ENCODE measurements at places on chromosomes 7 and 10.

- no peak for DNase-seq
Measured at GRCh38 chr10:86099542-86100334, 266.9 kb downstream of the GRID1 start.

GRCh38 chr10:84335516-84335915 is 7.1 kb downstream of the CCSER2 start:
- DNase-seq = no peak

DNA sequence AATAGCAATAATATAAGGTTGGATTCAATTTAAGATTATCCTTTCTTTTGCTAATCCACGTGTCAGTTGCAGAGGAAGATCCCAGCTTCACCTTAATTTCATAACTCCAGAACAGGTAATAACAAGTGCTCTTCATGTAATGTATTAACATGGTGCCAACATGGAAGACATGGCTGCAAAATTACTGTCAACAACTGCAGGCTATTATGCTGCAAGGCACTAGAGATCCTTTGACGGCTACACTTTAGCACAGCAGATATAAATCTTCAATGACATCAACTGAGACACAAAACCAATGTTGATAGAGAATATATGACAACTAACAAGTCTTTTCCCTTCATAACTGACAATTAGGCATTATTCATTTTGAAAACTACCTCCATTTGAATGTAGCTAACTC is 96.1 kb downstream of the RNF133 start:
- DNase-seq = no peak

- no peak for DNase-seq
Measured at GRCh38 chr7:56105508-56105907, 768 bp downstream of the CHCHD2 start.

DNA sequence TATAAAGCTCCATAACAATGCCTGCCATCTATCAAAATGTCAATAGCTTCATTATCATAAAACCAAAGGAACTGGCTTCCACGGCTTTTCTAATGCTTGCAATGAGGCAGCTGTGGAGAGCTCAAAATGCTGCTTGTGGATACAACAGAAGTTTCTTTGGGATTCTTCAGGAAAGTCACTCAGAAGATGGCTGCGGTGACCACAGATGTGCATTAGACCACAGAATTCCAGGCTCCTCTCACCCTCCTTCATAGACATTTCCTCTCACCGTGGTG is 77.2 kb downstream of the CDCA7L start:
- DNase-seq = no peak

Data from stimulated activated CD8-positive, alpha-beta memory T cell treated with anti-CD3 and anti-CD28 coated beads, Interleukin-2, amount 100 ng/mL, for 1 hour (primary cell).